Astrocyte of the cerebellum (primary cell): ENCODE measurements at places on chromosomes 7 and 10.

DNA sequence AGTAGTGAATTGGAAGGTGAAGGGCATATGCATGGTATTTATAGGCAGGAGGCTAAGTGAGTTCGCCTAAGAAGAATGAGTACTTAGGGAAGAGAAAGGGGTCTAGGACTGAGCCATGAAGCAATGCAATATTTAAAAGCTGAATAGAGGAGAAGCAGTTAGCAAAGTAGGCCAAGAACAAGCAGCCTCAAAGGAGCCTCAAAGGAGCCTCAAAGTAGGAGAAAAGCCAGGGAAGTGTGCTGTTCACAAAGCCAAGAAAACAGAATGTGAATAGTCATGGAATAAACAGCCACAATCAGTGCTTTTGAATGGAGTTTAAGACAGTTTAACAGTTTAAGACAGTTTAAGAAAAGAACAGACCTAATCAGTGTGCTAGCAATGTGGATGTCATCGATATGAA lies 762.0 kb downstream of the SORCS1 start:
- no peak for DNase-seq

DNA sequence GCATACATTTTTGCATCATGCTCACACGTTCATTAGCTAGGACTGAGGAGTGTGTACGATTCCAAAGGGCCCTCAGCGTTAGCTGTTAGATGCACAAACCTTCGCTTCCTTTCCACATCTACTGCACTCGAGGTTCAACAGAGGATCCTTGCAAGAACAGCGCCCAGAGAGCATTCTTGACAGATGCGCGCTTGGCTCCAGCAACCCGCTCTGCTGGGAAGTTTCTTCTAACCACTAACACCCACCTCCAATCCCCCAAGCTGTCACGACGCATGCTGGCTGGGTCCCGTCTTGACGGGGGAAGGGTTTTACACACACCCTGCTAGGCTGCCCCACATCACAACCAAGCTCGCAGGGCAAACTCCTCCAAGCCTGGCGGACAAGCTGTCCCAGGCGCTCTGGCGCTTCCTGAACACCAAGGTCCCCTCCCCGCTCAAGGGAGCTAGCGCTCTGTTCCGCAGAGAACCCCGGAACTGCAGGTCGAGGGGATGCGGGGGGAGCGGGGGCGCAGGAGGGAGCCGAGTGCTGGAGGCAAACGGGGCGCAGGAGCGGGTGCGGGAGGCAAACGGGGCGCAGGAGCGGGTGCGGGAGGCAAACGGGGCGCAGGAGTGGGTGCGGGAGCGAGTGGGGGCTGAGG lies 653 bp upstream of the ADRB1 start:
- DNase-seq, result peak; percentile 15

GRCh38 chr7:47088329-47089067 lies 493.4 kb downstream of the TNS3 start:
- peak; percentile 50 for DNase-seq

DNA sequence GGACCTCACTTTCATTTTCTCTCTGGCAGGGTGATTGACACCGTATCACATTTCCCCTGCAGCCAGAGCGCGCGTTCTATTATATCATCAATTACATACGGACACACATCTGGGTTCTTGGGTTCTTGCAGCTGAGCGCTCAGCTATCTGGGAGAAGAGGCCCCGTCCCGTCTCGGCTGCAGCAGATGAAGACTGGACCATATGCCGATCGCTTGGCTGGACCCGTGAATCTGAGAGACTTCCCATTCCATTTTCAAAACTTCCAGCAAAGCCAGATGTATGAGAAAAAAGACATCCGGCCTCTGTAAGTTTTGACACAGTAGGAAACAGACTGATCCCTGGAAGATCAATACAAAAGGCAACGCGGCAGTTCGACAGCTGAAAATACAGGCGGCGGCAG lies 99.8 kb downstream of the JCAD start:
- DNase-seq, result no peak

DNA sequence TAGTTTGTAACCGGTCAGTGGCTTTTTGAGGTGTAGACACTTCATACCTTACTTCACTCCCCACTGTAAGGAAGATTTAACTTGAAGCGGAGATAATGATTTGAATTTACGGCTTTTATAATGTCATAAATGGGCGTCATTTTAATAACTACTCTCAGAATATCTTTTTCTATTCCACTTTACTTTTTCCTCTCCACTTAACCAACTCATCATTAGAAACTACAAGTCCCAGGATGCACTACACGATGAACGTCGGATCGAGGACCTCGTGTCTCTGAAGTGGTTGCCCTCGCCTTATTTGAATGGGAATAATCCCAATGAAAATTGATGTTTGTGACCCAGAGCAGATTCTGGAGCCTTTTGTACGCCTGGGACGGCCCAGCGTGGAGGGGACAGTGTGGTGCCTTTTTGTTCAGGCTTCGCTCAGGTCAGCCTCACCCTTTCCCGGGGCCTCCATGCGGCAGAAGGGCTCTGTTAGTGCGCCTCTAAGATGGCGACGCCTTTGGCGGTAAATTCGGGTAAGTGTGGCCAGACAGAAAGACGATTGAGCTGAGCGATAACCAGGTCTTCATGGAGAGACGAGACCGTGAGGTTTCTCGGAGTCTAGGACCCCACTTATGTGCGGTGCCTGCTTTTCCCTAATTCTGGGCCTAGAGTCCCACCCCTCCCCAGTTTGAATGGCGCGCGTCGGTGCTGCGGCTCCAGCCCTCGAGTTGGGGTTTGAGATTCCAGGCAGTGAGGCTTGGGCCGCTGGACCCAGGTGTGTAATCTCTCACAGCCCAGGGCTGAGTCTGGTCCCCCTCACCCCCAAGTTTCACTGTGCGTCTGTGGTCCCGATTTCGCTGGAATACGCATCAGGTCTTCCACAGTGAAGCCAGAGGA lies at the start of gene NUP205:
NUP205 (plus strand) TSS at position 463 of the 882 bp plus-strand sequence; CDS start at position 491, 28 bp downstream.
- peak; percentile 59 for DNase-seq

- no peak for DNase-seq
Observed at GRCh38 chr7:151374726-151375125, 33.1 kb downstream of the NUB1 start.

GRCh38 chr7:143361552-143362130 lies 872 bp downstream of the FAM131B start:
- no peak for DNase-seq

DNA sequence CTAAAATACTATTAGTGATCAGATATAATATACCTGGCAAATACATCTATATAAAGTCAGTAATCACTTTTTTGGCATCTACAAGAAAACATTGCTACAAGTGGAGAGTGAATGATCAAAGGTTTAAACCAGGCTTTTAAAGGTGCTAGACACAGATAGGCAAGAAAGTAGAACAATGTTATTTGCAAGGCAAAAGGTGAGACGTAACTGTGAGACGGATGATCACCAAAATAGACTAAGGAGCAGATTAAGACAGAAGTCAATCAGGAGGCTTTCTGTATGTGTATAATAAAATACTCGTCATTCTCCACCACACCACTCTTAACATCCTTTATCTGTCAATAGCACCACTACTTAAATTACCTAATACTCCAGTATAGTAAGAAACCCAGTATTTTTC lies 8.3 kb downstream of the ANXA7 start:
- DNase-seq, result no peak

- DNase-seq, result no peak
Observed at GRCh38 chr10:30959836-30960210, 71.8 kb downstream of the ZNF438 start.

GRCh38 chr7:121913947-121914675 lies 41.1 kb downstream of the PTPRZ1 start:
- DNase-seq, result no peak

GRCh38 chr7:132203021-132203420 lies 373.2 kb downstream of the PLXNA4 start:
- no peak for DNase-seq

DNA sequence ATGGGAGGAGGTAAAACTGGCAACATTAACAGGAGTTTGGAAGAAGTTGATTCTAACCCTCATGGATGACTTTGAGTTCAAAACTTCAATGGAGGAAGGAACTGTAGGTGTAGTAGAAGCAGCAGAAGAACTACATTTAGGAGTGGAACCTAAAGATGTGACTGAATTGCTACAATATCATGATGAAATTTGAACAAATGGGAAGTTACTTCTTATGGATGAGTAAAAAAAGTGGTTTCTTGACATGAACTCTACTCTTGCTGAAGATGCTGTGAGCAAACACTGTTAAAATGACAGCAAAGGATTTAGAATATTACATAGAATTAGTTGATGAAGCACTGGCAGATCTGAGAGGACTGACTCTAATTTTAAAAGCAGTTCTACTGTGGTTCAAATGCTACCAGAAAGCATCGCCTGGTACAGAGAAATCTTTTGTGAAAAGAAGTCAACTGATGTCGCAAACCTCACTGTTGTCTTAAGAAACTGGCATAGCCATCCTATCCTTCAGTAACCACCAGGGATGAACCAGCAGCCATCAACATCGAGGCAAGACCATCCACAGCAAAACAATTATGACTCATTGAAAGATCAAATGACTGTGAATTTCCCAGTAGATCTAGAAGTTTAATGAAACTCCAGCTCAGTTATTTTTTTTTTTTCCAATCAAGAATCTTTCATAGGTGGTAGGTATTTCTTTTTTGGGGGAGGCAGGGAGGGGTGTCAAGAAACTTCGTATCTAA lies 20.8 kb downstream of the BRAF start:
- DNase-seq, result no peak

- DNase-seq, result no peak
Observed at GRCh38 chr7:77439572-77439971, 23.4 kb upstream of the GSAP start.

GRCh38 chr7:103797647-103798307 lies 191.7 kb downstream of the RELN start:
- DNase-seq, result no peak

DNA sequence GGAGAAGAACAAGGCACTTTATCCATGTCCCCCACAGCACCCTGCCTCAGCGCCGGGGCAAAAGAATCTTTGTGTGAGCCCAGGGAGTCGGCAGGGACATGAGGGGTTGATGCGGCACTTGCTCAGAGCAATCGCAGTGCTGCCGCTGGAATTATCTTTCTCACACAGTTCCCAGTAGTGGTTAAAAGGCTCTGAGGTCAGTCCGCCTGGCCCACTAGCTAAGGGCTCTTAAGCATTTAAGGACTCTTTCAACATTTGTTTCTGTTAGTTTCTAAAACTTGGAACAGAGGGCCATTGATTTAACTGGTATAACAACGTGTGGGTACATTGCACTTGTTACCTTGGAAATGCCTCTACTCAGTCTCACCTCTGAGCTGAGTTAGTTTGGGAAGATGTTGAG lies 208.0 kb upstream of the C7orf33 start:
- DNase-seq, result no peak

DNA sequence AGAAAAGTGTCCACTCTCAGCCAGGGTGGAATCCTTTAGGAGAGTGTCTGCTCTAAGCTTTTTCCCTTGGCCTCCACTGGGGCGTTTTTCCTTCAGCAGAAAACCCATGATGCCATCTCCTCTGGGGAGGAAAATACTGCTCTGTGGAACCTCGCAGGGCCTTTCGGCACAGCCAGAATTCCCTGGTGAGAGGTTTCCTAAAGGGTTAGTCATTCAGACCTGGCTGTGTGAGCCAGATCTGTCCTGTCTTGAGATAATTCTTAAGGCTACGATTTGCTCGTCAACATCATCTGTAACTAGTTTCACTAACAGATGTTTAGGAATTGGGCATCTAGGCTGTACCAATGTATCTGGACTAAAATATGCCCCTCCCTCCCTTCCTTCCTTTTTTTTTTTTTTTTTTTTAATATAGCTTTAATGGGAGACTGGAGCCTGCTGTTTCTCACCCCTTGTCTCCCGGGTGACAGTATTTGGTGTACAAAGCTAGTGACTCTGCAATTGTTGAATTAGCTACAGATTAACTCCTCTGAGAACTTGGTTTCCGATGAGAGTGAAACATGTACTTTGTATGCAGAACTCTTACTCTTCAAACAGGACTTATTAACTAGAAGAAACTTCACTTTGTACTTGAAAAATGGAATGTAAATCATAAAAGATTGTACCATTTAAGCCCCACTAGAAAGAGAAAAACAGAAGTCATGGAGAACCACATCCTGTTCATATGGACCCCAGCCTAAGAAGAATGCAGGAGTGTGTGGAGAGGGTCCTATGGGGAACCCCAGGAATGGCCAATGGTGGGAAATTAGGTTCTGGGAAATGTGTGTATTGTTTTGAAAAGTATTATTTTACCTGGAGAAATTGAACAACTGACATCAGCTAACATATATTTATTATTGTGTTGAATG lies 230.9 kb downstream of the CAMK1D start:
- DNase-seq, result no peak

GRCh38 chr7:140928491-140929309 lies 4.0 kb upstream of the BRAF start:
- no peak for DNase-seq

DNA sequence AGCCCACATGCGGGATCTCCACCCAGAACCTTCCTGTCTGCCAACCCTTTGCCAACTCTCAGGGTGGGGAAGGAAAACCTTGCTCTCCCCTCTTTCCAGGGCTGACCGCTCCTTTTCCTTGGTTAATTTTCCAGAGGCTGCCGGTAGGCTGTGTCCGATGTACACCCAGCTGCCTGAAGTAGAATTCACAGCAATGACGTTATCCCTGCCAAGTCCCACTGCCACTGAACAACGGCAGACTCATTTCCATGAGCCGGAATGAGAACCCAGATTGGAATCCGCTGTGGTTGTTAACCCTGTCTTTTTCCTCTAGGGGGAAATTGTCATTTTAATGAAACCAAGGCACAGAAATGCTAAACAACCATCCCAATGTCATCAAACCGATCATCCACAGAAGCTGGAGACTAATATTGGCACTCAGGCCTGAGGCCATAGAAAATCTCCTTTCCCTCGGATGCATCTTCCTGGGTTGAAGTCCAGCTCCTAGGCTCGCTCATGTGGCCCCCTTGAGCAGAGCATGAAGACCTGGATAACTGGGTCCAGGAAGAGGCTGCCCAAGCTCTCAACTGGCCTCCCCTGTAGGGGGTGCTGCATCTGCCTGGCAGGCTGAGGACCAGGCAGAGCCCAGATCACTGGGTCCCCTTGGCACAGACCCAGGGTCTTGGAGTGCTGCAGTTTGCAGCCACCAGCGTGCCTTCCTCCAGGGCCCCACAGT lies 30.4 kb downstream of the KLRG2 start:
- peak; percentile 19 for DNase-seq

GRCh38 chr7:2507917-2508306 lies 11.7 kb upstream of the LFNG start:
- DNase-seq, result no peak

DNA sequence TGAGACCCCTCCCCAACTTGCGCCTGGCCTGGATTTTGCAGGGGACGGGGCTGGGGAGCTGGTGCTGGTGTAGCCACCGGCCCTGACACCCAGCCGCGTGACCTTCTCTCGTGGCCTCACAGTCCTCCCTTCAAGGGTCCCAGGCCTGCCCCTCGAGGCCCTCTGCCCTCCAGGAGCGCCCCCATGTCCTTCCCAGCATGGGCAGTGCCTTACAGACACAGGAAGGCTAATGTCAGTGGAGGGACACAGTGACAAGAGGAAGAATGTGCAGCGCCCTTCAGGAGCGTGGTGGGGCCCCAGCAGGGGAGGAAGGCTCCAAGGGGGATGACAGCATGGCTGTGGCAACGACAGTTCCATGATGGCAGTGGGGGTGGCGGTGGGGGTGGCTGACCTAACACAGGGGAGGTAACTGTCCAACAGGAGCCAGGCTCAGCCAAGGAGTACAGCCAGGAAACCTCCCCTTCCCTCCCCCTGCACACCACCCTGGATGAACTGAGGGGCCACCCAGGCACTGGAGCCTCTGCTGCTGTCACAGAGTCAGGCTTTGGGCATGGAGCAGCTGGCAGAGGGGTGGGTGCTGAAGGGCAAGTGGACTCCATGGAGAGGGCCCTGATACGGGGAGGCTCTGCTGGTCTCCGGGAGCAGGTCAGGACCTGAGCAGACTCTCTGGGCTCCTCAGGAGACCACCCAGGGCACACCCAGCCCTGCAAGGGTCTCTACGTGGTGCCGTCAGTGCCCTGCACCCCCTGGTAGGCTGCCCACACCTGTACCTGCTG lies 76.0 kb upstream of the RET start:
- no peak for DNase-seq

GRCh38 chr7:149459540-149460452 lies 1.1 kb downstream of the ZNF777 start:
- DNase-seq, result no peak
